ENCODE measurements at places on chromosomes 12 and 14.
A peak's percentile ranks its signal among the peaks of the same experiment; 100 is the strongest.

DNA sequence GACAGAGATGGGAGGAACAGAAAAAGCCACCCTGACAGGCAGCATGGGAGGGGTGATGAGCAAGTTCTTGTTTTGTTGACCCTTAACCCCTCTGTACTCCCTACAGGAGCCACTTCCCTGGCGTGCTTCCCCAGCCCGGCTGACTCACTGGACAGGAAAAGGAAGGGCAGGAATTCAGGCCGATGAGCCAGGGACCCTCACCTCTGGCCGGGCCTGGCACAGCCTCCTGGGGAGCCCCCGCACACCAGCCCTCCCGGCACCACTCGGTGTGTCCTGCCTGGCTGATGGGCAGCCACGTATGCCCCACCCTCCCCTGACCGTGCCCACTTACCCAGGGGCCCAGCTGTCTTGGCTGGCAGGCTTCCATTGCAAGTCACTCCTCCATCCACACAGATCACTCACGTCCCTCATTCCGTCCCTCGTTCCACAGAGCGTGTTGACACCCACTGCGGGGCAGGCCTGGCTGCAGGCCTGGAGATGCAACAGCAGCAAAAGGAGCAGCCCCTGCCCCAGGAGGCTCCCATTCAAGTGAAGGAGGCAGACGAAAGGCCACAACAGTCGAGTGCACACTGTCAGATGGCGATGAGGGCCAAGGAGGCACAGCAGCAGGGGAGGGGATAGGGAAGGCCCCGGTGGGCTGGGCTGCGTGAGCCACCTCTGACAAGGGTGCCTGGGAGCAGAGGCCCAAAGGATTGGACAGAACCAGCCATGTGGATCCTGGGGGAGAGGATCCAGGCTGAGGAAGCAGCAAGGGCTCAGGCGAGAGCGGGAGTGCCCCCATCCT, 19.7 kb upstream of the CD9 start:
- DNase-seq = no peak

DNA sequence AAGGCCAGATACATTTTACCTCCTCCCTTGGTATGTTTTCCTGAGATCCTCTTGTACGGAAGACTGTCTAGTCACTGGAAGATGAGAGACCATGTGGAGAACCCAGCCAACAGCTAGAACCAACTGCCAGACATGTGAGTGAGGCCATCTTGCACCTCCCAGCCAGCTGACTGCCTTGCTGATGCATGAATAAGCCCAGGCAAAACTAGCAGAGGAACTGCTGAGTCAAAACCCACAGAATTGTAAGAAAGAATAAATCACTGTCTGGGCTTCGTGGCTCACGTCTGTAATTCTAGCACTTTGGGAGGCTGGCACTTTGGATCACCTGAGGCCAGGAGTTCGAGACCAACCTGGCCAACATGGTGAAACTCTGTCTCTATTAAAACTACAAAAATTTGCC, 160.0 kb downstream of the TPH2 start:
- no peak for DNase-seq

GRCh38 chr14:50964683-50965390, 20.6 kb upstream of the PYGL start:
- DNase-seq = no peak

DNA sequence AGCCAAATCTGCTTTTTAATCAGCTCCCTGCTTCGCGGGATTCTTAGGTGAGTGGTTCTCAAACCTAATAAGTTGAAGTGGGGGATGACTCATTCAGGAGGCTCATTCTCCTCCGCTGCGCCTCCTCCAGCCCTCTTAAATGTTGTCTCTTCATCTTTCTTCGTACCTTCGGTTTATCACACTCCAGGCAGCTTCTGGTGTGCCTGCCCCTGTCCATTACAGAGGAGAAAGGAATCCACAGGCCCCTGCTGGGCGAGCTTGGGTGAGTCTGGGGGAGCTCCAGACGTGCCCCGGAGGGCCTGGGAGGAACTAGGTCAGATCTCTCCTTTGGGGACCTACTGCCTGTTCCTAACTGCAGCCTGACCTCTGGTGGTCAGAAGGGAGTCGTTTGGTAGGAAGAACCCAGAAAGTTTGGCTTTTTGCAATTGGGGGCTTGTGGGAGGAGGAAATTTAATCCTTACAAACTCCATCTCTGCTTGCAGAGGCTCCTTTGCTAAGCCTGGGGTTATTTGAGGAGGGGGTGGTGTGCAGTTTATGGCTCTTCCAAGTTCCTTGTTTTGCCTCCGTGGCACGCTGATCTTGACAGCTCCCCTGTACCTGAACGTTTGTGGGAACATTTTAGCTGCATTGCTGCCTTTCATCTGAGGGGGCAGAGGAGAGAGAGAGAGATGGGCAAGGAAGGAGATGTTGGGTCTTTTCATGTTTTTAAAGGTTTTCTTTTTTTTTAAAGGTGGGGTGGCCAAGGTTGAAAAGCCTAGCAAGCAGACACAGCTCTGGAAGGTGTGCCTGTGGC, 84.1 kb upstream of the GNG2 start:
- no peak for DNase-seq

DNA sequence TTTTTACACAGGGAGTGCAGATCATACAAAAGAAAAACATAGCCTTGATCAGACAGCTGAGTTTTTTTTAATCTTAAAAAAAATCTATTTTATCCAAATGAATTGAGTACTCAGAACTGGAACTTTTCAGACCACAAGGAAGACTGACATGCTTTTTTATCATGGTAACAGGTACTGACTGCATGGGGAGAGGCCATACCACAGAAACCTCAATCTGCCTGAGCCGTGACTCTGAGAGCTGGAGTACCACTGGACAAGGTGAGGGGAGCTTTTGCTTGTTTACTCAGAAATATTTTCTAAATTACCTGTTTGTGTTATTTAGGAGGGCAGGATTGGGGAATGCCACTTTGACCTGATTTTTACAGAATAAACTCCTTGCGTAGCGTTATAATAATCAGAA, 143.9 kb downstream of the ALX1 start:
- no peak for DNase-seq

DNA sequence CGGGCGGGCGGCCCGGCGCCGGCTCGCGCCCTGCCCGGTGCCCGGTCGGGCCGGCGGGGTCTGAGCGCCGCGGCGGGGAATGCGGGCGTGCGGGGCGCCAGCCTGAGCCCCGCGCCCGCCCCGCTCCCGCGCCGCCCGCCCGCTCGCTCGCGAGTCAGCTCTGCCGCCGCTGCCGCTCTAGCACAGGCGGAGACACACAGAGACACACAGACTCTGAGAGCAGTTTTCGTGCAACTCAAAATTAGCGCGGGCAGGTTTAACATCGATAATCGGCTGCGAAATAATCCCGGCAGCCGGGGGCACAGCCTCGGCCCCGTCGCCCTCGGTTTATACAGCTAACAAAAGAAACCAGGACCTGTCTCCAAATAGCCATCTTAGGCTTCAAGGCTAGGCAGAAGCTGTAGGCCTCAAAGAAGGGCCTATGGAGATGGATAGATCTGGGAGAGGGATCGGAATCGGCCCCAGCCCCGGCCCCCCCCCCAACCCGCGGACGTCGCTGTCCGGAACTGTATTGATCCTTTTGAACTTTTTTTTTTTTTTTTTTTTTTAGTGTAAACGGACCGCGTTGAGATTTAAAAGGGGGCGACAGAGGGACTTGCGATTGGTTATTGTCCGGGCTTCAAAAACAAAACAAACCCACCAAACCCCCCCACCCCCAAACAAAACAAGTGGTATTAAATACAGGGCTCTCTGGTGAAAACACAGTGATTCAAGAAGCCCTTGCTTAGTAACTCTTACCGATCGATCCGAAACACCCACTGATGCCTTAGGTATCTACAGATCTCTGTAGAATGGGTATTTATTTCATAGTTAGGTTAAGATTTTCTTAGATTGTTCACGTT, 1.1 kb downstream of the ARID2 start:
- peak; percentile 29 for DNase-seq
